ENCODE measurements at places on chromosomes 5 and 9.

GRCh38 chr5:168952196-168952595 lies 348.7 kb downstream of the SLIT3 start:
- DNase-seq: no peak

- no peak for DNase-seq
Measured at GRCh38 chr5:153504726-153505125, 14.3 kb downstream of the GRIA1 start.

DNA sequence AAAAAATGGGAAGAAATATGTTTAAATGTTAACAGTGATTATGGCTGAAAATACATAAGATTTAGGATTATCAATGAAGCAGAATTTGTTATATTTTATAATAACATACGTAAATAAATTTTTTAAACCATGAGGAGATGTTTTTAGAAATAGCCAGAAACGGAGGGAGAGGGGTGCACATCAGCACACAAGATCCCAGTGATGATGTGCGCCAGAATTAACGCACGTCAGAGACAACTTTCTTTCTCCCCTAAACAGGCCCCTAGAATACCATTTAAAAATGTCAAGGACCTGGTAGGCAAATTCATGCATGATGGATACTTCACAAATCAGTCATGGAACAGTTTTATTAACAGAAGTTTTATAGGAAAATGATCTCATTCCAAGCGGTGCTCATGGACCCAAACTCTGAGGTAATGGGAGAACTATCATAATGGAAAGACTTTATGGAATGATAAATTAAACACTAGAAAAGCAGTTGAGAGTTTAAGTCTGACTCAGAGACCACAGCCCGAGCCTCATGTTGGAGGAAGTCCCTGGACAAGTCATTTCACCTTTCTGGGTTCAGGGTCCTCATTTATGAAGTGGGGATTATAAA lies 258.9 kb upstream of the GAS1 start:
- DNase-seq: no peak

GRCh38 chr9:81850724-81851123 lies 77.5 kb upstream of the SPATA31D4 start:
- no peak for DNase-seq

DNA sequence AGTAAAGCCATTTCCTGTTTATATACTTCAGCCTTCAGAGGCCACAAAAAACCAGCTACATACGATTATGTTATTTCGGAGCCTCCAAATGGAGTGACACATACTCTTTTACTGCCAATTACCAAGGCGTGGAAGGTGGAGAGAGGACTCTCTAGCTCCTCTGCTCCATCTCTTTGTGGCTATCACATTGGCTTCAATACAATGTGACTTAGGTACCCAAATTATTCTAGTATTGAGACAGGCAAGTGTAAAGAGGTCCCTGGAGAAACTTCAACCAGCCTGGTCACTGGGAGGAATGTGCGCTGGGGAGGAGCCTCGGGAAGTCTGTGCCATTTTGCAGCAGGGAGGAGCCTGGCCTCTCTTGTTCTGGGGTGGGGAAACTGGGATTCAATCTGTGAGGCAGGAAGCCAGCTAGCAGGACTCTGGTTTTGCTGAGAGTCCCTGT lies 85.8 kb upstream of the TAS2R1 start:
- no peak for DNase-seq

- DNase-seq: no peak
Measured at GRCh38 chr9:73219985-73220626, 68.4 kb downstream of the ANXA1 start.

DNA sequence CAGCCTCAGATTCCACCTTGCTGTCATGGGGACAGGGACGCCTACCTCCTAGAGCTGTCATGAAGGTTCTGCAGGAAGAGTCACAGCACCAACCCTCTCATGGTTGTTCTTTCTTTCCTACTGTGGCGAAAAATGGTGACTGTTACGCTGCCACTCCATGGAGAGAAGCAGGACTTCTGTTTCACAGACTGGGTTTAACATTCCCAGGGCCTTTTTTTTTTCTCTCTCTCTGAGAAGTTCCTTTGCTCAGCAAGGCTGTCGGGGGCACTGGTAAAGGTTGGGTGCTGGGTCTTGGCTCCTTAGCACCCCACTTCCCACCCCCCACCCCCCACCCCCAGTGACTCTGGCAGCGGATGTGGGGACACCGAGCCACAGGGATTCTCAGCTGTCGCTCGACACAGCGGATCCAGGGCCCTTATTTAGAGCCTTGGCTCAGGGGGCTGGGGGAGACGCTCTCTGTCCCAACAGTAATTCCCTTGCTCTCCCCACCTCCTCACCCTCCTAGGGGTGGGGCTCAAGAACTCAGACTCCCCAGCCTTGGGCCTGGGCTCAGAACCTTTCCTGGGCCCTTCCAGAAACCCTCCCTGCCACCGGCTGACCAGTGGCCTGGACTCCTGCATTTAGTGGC lies 34.4 kb downstream of the DUSP1 start:
- no peak for DNase-seq

DNA sequence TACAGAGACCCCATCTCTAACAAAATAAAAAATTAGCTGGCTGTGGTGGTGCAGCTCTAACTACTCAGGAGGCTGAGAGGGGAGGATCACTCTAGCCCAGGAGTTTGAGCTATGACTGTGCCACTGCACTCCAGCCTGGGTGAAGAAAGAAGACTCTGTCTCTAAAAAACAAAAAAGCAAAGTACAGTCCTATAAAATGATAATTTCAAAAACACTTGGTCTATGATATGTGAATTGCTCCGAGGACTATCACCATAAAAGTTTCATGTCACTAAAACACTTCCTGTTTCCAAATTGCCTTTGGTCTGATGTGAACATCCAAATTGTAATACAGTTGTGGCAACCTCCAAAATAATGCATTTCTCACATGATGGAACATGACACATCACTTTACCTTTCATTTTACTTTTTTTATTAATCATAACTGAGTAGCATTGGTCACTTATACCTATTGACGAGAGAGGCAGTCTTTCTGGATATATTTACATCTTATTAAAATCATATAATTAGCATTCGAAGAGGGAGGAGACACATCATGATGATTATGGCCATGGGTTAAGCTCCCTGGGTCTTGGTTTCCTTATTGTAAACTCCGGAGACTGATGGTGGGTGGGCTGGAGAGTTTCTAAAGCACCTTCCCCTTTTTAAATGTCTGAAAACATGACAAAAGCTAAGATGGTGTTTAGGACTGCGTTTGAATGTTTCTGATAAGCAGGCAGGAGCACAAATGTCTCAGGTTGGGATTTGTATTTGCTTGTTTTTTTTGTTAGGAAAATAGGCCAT lies 25.8 kb upstream of the CD180 start:
- no peak for DNase-seq

DNA sequence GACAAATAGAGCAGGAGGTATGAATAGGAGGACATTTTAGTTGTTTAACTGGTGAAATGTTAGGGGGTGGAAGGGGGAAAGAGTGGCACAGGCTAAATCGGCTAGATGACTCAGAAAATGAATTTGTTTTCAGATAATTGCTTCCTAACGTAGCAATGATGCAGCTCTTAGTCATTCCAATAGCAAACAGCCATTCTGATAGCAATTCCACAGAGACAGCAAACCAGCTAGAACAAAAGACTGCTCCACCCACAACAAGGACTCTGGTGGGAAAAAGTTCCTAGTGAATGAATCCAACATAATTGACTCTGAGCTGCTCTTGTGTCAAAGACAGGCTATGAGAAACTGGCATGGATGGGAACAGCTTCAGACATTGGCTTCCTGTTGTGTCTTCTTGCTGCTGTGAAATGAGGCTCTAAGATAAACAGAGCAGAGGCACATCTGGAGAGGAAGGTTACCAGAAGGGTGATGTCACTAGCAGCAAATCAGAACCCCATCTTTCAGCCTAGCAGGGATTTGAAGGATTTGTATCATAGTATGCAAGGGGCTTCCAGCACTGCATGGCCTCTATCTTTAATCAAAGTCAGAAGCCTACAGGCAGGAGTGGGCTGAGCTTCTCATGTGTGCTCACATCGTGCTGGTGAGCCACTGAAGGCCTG lies 28.1 kb upstream of the F2RL1 start:
- no peak for DNase-seq

- DNase-seq: no peak
Measured at GRCh38 chr9:80082213-80082612, 510.4 kb downstream of the TLE4 start.

- DNase-seq: no peak
Measured at GRCh38 chr9:134433101-134433500, 106.8 kb downstream of the RXRA start.

GRCh38 chr9:4569101-4569500 lies 78.8 kb downstream of the SLC1A1 start:
- DNase-seq: no peak

DNA sequence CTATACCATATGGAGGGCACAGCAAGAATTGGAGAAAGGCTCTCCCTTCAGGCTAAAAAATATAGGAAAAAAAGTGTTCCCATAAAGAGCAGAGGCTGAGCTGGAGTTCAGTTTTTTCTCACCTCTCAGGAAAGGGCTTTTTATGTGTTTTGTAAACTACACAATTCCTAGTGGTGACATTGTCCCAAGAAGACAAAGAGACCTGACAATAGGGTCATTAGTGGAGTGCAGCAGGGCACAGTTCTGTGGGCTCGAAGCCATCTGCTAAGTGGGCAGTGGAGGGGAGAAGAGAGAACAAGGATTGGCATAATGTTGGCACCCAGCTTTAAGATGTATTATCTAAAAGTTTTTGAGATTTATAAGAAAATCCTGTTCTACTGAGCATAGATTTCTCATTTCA lies 162.5 kb downstream of the HCN1 start:
- no peak for DNase-seq

DNA sequence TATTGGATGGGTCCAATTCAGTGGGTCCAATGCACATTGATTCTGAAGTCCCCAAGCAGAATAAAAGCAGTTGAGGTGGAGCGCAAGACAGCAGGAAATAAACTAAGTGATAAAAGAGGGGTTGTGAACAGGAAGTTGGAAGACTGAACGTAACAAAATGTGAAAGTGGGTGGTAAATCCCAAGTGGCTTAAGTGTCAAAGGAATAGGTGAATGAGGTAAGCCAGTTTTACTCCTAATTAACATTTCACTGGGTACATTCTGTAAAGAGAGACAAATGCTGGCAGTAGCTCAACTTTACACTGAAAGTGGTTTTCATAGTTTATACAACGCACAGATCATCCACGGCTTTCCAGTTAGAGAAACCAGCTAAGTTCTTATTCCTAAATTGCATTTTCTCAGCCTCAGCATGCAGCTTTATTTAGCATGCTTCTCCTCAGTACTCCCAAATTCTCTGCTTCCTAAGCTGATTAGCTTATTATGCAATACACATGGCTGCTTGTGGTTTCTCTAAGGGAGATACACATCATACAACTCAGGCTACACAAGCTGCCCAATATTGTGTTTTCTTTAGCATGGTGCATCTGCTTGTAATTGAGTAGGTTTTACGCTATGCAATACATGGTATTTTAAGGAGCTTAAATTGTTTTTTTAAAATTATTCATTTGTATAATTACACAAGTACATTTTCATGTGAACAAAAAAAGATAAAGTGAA lies 34.2 kb upstream of the HSD17B4 start:
- DNase-seq: no peak

- no peak for DNase-seq
Measured at GRCh38 chr9:4386819-4387218, 87.0 kb upstream of the GLIS3 start.

- DNase-seq: no peak
Measured at GRCh38 chr9:30301271-30301963, 2083.0 kb upstream of the ACO1 start.

Measured in central memory CD8-positive, alpha-beta T cell (primary cell).